ENCODE measurements at places on chromosomes 7 and 10. TPM values are rescaled to one million over a fixed set of nuclear protein-coding genes. Genes with fewer than 3 reads are reported as not detected.

DNA sequence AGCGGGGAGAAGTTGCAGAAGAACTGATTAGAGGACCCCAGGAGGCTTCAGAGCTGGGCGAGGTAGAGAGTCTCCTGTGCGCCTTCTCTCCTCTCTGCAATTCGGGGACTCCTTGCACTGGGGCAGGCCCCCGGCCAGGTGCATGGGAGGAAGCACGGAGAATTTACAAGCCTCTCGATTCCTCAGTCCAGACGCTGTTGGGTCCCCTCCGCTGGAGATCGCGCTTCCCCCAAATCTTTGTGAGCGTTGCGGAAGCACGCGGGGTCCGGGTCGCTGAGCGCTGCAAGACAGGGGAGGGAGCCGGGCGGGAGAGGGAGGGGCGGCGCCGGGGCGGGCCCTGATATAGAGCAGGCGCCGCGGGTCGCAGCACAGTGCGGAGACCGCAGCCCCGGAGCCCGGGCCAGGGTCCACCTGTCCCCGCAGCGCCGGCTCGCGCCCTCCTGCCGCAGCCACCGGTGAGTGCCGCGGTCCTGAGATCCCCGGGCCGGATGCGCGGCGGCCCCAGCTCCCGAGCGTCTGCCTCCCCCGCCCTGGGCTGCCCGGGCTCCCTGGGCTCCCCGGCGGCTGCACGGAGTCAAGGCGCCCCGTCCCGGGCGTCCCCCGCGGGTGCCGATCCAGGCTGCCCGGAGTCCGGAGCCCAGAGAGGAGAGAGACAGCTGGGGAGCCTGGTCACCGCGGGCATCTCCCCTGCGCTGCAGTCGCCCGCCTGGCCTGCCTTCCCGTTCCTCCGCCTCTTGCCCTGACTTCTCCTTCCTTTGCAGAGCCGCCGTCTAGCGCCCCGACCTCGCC lies at the start of gene PLAU:
PLAU (plus strand) TSS at position 369 of the 789 bp plus-strand sequence. CDS start 424 bp downstream, outside the sequence.
- DNase-seq, result peak; percentile 41

DNA sequence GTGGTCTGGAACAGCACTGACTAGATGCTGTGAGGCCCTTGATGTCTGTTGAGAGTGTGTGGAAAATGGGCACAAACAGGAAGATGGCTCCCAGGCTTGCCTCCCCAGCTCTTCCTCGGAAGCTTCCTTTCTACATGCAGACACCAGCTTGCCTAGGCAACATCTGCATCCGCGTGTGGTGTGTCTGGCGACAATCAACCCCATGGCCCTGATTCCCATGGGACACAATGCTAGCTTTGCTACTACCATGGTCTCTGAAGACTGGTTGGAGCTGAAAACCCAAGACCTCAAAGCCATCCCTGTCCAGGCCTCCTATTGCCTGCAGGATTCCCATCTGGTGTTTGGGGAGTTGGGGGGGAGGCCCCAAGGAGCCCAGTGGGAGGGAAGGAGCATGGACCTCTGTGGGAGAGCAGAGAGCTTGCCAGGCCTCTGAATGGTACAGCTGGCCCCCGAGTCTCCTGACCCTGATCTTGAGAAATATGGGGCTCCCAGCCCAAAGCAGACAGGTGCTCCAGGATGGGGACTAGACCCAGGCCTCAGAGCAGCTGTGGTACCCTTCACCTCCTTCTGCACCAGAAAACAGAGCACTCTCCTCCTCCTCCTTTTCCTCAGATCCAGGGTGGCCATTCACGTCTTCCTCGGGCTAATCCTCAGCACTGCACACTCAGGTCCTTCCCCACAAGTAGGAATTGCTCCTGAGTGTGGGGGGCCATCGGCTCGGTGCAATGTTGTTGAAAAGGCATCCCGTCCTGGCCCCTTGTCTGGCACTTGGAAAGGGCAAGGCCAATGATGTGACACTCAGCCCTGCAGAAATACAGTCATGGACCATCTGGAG lies 57.6 kb downstream of the ARHGAP22 start:
- DNase-seq, result no peak

DNA sequence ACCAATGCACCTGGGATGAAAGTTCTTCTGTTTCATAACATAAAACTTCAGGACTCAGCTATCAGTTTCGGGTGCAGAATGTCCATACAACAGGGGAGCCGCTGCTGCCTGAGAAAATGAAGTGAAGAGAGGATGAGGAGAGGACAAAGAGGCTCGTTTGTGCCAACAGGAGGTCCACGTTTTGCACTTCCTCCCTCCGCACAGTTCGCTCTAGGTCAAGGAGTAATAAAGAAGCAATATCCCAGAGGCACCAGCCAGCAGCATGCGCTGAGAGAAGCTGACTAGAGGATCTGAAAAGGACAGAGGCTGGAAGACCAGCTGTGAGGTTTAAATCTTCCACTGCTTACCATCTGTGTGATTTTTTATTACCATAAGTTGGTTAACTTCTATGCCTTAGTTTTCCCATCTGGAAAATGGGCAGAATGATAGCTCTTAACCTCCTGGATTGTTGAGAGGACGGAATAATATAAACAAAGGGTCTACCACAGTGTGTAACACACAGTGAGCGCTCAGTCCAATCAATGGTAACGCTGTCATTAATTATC lies 709 bp downstream of the GPAM start:
- DNase-seq, result no peak

DNA sequence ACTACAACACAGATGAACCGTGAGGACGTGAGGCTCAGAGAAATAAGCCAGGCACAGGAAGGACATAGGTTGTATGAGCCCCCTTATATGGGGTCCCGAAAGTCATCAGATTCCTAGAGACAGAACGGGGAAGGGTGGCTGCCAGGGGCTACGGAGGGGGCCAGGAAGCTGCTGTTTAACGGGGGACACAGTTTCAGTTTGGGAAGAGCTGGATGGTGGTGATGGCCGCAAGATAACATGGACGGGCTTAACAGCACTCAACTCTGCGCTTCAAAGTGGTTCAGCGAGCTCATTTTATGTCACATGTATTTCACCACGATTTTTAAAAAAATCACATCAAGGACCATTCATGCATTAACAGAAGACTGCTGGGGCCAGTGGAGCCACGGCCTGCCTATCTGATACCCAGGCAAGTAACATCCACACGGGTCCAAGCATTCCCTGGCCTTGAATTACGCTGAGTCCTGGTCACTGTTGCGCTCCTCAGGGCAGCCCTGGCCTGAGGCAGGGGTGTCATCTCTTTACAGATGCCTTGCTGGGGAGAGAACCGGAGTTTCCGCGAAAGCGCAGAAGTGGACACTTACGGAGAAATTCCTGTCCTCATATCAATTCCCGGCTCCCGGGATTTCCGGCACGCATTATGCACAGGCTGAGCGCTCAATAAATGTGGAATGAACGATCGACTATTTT lies 1.5 kb downstream of the CARD11 start:
- no peak for DNase-seq

DNA sequence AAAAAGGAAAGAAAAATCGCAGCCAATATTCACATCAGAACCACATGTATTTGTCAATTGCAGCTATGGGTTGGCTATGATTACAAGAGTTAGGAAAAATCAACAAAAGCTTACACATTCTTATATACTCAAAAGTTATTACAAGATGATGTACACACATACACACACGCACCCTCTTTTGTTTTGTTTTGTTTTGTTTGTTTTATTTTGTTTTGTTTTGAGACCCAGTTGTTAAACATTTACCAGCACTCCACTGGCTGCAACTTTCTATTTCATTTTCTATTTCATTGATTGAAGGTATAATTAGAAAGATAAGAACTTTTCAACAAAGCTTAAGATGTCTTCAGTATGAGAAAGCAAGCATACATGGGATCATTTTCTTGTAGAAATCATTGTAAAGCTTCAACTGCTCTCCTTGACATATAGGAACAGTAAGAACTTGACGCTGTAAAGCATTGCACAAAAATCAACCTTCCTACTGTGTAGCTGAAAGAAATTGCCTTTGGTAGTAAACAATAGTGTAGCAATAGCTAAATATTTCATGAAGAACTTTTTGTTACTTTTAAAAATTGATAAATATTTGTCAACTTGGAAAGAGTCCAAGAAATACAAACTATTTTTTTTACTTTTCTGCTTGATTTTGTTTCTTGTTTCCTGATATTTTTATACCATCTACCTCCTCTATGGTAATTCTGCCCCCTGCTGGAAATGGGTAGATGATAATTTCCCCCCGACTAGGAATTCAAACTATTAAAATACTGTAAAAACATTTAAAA lies 205.9 kb downstream of the MBL2 start:
- no peak for DNase-seq

DNA sequence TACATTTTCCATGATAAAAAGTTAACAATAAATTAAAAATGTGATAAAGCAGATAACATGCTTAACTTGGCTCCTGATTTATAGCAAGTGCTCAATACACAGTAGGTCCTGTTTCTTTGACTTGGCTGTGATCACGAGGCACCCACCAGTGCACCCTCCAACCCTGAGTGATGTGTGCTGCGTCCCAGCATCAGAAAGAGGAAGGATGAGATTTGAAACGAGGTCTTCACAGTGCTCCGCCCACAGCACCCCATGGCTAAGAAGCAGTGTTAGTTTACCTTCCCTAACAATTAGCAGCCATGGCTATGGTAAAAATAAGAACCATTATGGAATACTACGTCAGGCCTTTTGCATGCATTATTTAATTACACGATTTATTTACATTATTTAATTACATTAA lies 292.0 kb upstream of the ZMIZ1 start:
- DNase-seq, result no peak

GRCh38 chr10:91043173-91043910 lies 122.5 kb upstream of the ANKRD1 start:
- peak; percentile 15 for DNase-seq

- no peak for DNase-seq
These were observed 99.6 kb downstream of the GRK5 start for GRCh38 chr10:119306986-119307392.

DNA sequence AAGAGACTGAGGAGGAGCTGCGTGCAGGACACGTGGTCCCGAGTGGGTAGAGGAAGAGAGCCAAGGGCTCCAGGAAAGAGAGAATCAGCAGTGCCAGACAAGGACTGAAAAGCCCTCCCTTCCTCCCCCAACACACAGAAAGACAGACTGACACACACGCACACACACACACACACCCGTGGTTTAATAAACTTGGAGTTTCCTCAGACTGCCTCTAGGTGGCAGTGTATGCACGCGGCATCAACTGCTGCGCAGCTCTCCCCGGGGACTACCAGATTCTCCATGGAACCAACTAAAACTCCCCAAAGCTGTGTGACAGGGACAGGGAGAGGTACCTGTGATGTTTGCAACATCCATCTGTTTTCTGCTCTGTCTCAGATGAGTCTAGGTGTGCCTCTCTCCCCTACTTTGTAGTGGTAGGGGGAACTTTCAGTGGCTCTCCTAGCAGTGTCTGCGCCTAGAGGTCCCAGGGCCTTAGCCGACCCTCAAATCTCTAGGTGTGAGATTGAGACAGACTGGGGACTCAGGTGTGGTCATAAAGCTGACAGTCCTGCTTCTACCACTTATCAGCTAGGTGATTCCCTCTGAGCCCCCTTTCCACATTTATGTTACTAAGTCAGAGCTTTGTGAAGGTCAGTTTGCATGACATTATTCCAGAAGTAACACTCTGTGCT lies 9.3 kb upstream of the TSPAN14 start:
- peak; percentile 83 for DNase-seq

GRCh38 chr7:127107601-127108007 lies 145.1 kb downstream of the GRM8 start:
- peak; percentile 81 for DNase-seq

GRCh38 chr10:133179651-133180050 lies 19.6 kb downstream of the KNDC1 start:
- no peak for DNase-seq

DNA sequence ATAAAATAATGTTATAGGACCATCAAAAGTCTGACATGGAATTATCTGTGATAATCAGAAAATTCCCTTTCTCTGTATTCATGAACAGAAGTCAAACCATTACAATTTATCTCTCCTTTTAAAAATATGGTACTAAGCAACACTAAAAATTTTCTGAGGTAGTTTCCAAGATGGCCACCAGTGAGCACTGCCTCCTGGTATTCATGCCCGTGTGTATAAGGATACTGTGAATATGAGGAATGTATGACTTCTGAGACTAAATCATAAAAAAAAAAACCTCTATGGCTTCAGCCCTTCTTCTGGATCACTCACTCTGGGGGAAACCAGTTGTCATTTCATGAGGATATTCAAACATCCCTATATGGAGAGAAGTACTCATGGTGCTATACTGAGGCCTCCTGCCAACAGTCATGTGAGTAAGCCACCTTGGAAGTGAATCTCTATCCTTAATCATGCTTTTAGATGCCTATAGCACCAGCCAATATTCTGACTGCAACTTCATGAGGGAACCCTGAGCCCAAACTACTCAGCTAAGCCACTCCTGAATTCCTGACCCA lies 41.1 kb downstream of the SIRT1 start:
- DNase-seq, result no peak

GRCh38 chr10:30057894-30058556 lies 1.4 kb downstream of the JCAD start:
- DNase-seq, result no peak

DNA sequence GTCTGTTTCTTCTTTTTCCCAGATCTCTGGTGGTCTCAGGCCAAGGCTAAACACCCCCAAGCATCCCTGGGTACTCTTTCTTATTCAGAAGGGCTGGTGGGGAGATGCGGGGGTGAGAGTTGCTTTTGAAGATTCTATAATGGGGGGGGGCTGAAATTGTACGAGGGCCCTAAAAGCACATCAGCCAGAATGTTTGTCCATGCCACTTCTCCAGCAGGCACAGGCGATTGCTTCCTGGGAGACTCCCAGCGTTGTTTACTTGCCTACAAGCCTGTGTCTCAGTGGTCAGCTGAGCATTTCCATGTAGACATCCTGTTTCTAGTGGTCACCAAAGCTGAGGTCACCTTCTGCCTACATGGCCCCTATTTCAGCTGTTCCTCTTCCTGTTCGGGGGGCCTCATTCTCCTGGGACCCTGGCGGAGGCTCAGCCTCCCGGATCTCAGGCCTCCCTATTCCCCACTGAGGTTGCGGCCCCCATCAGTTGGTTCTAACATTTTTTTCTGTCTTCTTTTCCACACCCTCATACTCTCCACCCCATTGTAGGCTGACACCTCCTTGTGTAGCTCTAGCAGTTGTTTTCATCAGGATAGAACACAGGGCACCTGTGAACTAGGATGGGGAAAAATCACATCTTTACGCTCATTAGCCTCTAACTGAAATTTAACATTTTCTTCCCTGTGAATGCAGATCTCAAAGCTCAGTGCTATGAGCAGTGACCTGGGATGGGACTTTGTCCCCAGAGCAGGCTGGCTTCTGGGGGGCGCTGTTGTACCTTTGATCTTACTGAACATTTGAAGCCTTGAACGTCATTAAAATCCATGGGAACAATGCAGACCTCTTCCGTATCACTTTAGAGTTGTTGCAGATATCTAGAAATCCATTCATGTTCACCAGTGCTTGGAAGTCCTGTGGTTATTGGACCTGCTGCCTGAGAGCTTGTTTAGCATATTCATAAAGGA lies 286.5 kb downstream of the GLRX3 start:
- DNase-seq, result no peak

Gene UCMA
- not detected for total RNA-seq

Gene VAX1
- 0.71 TPM for total RNA-seq

Gene FGFR2
- 23.4 TPM for total RNA-seq

Gene TMEM270
- 37.3 TPM for total RNA-seq

Gene PTPRZ1
- 2.7 TPM for total RNA-seq

Gene KNDC1
- 19.8 TPM for total RNA-seq

Gene DENND2A
- total RNA-seq, result 5.5 TPM

All from testis (tissue), 5 donors.